ENCODE measurements at places on chromosomes 2 and 18. TPM values are rescaled to one million over a fixed set of nuclear protein-coding genes. Genes with fewer than 3 reads are reported as not detected.

GRCh38 chr18:3554091-3554601 lies 104.2 kb downstream of the TGIF1 start:
- no peak overlapping the region for H3K27ac ChIP-seq
- H3K36me3 ChIP-seq = no peaks in the 10 kb centered on the region
- DNase-seq = no peak
- no peaks in the 10 kb centered on the region for H3K27me3 ChIP-seq
- H3K4me3 ChIP-seq = no peak overlapping the region
- H3K4me1 ChIP-seq = peaks cover 4% of the 10 kb centered on the region

- no peak overlapping the region for H3K4me3 ChIP-seq
- no peak for DNase-seq
- H3K27me3 ChIP-seq = peaks cover 41% of the 10 kb centered on the region
- no peaks in the 10 kb centered on the region for H3K36me3 ChIP-seq
- H3K4me1 ChIP-seq = peaks cover 18% of the 10 kb centered on the region
- peak overlapping the region; percentile 68 for H3K27ac ChIP-seq
These were observed 11.3 kb upstream of the CIB4 start for GRCh38 chr2:26652361-26653041.

GRCh38 chr2:101734505-101735165 lies 37.1 kb downstream of the MAP4K4 start:
- DNase-seq = no peak
- H3K4me1 ChIP-seq = peaks cover 70% of the 10 kb centered on the region
- H3K36me3 ChIP-seq = no peaks in the 10 kb centered on the region
- H3K4me3 ChIP-seq = no peak overlapping the region
- no peak overlapping the region for H3K27ac ChIP-seq
- no peaks in the 10 kb centered on the region for H3K27me3 ChIP-seq

DNA sequence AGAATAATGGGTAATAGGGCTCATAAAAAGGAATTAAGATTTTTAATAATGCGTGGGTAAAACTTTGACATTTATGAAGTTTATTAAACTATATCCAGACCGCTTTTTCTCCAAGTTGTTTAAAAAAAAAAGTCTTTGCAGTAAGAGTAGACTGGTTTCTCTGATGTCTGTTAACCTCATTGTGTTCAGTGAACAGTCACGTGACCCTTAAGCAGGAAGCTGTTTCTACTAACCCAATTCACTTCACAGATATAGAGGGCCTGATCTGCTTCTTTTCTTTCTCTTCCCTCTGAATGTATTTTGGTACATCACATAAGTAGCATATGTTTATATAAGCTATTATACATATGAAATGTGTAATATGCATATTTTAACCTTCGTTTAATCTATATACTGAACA lies 1011.3 kb upstream of the CELF4 start:
- H3K4me1 ChIP-seq = no peaks in the 10 kb centered on the region
- no peak overlapping the region for H3K4me3 ChIP-seq
- no peaks in the 10 kb centered on the region for H3K27me3 ChIP-seq
- H3K36me3 ChIP-seq = no peaks in the 10 kb centered on the region
- no peak overlapping the region for H3K27ac ChIP-seq
- DNase-seq = no peak

DNA sequence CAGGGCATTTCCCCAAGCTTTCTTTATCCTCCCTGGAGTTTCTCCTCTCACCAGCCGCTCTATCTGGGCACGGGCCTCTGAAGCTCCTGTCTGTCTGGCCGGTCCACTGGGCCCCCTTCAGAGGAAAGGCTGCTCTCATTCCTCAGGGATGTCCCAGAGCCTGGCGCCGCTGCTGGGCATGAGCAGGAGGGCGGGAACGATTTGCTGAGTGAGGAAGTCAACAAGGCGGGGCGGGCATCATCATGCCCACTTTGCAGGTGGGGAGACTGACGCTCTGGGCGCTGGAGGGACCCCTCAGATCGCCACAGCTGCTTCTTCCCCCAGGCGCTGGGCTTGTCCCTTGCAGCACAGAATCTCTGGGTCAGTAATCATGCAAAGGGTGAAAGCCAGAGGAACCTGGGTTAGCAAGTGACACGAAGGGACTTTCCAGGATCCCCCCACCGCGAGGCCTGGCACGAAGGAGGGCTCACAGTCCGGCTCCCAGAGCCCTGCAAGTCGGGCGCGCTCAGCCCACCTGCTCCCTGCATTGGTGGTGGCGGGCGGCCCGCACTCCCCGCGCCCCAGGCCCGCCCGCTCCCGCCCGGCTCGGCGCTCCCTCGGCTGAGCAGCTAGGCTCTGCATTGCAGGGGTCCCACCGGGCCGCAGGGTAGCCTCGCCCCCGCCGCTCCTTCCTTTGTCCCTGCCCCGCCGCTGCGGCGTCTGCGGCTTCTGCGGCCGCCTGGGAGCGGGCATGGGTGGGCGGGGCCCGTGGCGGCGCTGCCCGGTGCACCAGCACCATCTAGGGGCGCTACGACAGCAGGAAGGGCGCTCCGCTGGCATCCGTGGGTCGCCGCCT lies 157.8 kb downstream of the CYRIA start:
- no peak overlapping the region for H3K27ac ChIP-seq
- H3K36me3 ChIP-seq = no peaks in the 10 kb centered on the region
- H3K4me3 ChIP-seq = no peak overlapping the region
- peaks cover 27% of the 10 kb centered on the region for H3K27me3 ChIP-seq
- no peak for DNase-seq

DNA sequence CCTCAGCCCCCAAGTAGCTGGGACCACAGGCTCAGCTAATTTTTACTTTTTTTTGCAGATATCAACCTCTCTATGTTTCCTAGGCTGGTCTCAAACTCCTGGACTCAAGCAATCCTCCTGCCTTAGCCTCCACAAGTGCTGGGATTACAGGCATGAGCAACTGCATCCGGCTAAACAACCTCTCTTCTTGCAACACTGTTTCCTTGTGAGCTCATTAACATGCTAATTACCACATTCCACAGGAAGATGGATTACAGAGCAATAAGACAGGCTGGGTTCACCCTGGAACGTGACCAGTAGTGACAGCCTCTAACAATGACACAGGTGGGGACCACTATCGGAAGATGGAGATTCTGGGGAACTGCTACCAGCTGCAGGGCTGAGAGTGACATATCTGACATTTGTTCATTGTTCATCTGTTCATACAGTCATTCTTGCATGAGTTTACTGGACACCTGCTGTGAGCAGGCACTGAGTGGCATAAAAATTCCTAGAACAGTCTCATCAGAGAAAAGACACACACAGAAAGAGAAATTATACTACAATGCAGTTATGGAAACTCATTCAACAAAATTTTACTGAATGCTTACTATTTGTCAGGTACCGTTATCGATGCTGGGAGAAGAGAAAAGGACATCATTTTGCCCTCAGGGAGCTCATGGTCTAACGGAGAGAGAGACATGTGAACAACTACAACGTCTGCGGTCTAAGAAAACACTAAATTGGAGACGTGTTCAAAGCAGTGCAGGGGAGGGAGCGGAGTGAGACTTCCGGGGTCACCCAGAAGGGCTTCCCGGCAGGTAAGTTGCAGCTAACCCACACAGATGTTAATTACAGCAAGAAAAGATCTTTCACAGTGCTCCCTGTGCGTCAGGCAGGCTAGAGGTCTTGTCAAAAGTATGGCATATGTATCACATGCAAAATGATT lies 37.6 kb downstream of the PROC start:
- peaks cover 12% of the 10 kb centered on the region for H3K4me1 ChIP-seq
- peaks cover 5% of the 10 kb centered on the region for H3K36me3 ChIP-seq
- DNase-seq = peak; percentile 36
- H3K27ac ChIP-seq = no peak overlapping the region
- H3K27me3 ChIP-seq = no peaks in the 10 kb centered on the region

Gene AGXT
- total RNA-seq = not detected

DNA sequence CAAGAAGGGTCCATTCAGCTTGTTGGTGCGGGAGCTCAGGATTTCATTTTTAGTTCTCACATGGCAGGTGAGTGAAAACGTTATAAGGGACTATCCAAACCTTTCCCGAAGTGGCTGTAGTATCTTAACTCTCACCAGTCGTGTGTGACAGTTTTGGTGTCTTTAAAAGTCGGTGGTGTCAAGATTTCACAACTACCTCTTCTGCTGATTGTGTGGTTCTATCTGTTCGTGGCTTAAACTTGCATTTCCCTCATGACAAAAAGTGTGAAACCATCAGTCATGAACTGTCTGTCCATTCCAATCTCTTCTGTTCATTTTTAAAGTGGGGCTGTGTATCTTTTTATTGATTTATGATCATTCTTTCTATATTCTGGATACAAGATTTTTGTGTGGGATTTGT lies 3.8 kb upstream of the AQP12B start:
- DNase-seq = no peak
- peaks cover 9% of the 10 kb centered on the region for H3K27me3 ChIP-seq
- no peaks in the 10 kb centered on the region for H3K36me3 ChIP-seq
- H3K4me1 ChIP-seq = no peaks in the 10 kb centered on the region
- H3K27ac ChIP-seq = no peak overlapping the region

- no peak overlapping the region for H3K27ac ChIP-seq
- no peak overlapping the region for H3K4me3 ChIP-seq
- no peak for DNase-seq
- H3K36me3 ChIP-seq = no peaks in the 10 kb centered on the region
- H3K4me1 ChIP-seq = peaks cover 1% of the 10 kb centered on the region
- H3K27me3 ChIP-seq = peaks cover 28% of the 10 kb centered on the region
These were observed 50.5 kb downstream of the RAB27B start for GRCh38 chr18:54878659-54879358.

Gene SGPP2
- not detected for total RNA-seq

Gene GKN1
- not detected for total RNA-seq

Gene NDC80
- total RNA-seq = 7.9 TPM

- H3K4me3 ChIP-seq = peak overlapping the region; percentile 55
- peak overlapping the region; percentile 99 for H3K27ac ChIP-seq
- H3K36me3 ChIP-seq = peaks cover 8% of the 10 kb centered on the region
- no peaks in the 10 kb centered on the region for H3K27me3 ChIP-seq
These were observed 109.2 kb downstream of the TMEM18 start for GRCh38 chr2:567865-568638.

Data from osteocyte (in vitro differentiated cells).